Caco-2 (cell line): ENCODE measurements at places on chromosomes 16 and 17.

- peak; percentile 25 for DNase-seq
Observed at GRCh38 chr16:87979352-87979751, 28.1 kb downstream of the BANP start.

DNA sequence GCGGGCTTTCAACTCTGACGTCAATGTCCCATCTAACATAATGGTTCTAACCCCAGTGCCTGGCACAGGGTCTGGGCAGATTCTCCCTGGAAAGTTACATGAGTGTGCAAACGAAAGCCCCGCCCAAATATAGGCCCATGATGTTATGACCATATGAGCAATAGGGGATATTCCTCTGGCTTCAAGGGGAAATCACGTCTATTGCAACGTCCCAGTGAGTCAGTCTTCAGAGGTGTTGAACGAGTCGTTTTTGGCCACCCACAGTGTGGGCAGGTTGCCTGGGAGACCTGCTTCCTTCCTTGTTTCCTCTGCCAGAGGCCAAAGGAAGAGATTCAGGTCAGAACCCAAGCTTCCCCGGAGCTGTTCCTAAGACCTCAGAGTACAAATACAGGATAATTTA is 30.3 kb downstream of the PIK3R5 start:
- no peak for DNase-seq

- DNase-seq: no peak
Observed at GRCh38 chr16:68197250-68197649, 38.7 kb downstream of the ESRP2 start.

GRCh38 chr17:35390156-35390555 is 16.7 kb upstream of the SLFN11 start:
- no peak for DNase-seq

DNA sequence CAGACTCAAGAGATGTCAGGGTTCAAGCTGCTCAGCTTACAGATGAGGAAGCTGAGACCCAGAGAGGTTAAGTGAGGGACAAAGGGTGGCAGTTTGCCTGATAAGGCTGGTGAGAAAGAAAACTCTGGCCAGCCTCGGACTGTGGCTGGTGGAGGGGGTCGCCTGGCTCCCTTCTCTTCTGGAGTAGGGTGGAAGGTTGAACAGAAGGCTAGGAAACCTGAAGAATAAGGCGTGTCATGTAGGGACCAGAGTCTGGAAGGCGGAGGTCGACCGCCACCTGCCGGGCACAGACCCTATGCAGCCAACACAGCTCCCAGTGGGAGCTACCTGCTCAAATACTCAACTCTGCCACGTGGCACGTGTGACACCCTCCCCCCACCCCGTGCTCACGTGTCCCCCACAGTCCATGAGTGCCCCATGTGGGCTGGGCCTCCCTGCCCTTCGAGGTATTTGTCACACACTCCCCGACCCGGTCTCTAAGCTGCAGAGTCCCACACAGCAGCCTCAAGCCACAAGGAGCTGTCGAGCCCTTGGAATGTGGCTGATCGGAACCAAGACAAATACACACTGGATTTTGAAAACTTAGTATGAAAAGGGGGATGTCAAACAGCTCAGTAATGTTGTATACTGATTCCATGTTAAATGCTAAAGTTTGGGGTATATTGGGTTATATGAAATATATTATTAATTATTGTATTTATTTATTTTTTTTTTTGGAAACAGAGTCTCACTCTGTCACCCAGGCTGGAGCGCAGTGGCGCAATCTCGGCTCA is 11.8 kb downstream of the HID1 start:
- DNase-seq: peak; percentile 82

DNA sequence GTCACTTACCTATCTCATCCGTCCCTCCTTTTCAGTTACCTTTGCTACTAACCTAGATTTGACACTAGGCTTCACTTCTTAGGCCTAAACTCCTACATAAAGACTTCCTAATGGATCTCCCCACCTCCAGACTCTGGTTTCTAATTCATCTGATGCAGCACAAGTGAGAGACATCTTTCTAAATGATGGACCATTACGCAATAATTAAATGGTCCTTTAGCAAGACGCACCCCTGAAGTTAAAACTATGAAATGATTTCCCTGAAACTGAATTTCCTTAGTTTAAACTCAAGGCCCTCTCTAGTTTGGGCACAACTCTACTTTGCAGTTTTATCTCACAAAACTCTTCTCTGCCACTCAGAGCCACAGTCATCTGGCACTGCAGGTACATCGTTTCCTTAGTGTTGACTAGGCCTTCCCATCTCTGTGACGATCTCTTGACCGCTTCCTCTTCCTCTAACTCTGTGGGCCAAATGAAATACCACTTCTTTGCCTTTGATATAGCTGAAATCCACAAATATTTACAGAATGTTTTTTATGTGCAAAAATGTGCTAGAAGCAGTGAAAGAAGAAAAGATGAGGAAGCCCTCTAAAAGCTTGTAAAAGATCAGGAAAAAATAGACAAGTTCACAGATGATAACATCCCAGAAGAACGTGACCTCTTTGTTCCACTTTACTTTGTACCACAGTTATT is 3.3 kb downstream of the SYNRG start:
- DNase-seq: no peak

DNA sequence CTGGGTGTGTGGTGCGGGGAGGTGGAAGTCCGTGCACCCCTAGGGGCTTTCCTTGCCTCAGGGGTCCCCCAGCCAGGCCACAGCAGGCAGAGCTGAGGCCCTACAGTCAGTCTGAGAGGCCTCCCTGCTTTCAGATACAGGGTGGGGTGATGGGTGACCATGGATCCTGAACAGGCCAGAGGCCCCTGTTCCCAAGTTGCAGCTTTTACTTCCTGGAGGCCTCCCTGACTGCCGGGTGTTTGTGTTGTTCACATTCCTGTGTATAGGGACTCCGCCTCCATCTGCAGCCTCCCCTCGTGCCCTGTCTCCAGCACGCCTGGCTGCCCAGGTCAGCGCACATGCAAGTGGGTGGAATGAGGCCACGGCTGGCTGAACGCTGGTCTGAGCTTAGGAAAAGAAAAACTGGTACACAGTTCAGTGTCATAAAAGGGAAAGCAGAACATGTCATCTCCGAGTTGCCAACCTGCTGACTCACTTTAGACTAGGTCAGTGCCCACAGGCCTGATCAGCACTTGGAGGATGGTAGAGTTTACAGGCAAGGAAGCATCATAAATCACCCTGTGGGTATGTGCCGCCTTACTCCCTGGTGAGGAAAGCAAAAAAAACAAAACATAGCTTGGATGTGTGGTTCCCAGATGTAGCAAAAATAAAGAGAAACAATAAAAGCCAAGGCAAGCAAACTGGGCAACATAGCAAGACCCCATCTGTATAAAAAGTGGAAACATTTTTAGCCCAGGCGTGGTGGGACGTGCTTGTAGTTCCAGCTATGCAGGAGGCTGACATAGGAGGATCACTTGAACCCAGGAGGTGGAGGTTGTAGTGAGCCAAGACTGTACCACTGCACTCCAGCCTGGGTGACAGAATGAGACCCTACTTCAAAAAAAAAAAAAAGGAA is 6.2 kb upstream of the SLC7A6 start:
- peak; percentile 82 for DNase-seq

DNA sequence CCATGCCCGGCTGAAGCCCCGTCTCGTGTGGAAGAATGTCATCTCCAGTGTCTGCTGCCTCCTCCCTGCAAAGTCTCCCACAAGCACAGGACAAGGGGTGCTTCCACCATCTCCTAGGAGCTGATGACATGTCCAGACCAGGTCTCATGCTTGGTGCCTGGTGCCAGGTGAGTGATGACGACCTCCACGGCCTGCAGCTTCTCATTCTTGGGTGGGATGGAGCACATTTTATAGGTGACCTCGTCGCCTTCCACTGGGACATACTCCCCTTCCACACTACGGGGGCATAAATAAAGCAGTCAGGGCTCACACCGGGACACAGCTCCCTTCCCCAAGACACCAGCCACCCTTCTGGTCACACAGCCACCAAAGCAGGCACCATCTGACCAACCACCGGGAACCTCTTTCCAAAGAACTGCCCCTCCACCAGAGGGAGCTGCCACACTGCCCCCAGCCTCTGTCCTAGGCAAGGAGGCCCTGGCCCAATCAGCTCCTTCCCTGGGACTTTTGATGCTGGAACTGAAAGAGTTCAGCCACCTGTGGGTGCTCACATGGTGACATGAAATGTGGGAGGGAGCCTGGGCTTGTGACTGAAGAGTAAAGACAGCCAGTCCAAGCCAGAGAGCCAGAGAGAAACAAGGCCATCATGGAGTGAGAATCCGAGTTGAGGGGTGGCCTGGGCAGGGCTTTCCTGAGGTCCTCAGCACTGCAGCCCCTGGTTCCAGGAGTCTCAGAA is 13.6 kb downstream of the CARHSP1 start:
- no peak for DNase-seq

DNA sequence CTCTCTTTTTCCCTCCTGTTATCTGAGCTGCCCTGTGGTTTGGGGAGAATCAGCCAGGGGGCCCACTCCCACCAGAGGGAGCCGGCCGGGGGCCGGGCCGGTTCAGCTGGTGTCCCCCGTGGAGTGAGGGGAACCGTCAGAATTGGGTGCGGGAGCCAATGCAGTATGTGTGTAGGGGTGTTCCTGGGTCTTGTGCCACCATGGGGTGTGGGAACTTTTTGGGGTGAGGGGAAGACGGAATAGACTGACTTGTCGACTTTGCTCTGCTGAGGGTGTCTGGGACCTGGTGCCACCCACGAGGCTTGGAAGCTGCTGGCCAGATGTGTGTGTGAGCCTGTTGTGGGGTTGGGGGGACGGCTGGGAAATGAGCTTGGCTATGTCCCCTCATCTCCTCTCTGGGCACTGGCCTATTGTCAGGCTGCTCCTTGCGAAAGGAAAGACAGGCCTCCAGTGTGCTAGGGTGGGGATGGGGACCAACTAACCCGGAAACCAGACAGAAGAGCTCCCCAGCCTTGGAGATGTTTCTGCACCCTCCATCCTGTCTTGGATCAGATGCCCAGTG is 9.9 kb downstream of the RARA start:
- no peak for DNase-seq

GRCh38 chr16:66474750-66475199 is 47.7 kb downstream of the BEAN1 start:
- no peak for DNase-seq
